ENCODE measurements at places on chromosomes 12 and 14. TPM values are rescaled to one million over a fixed set of nuclear protein-coding genes. Genes with fewer than 3 reads are reported as not detected.

DNA sequence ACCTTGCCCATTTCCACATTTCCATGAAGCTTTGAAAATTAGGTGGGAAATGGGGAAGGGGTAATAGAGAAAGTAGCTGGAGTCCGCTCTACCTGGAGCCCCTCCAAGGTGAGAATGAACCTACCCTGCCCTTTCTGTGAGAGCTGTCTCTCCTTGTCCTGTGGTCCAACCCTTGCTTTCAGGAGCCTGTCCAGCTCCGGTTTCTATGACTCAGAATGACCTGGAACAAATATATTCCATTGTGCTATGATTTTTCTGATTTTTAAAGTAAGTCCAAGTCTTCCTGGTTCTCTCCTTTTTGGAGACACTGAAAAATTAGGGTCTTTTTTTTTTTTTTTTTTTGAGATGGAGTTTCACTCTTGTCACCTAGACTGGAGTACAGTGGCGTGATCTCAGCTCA lies 89.1 kb upstream of the VASH1 start:
- no peak overlapping the region for H3K4me3 ChIP-seq
- H3K27ac ChIP-seq = no peak overlapping the region
- H3K27me3 ChIP-seq = peaks cover 4% of the 10 kb centered on the region
- no peaks in the 10 kb centered on the region for H3K36me3 ChIP-seq

- no peaks in the 10 kb centered on the region for H3K36me3 ChIP-seq
- H3K27ac ChIP-seq = no peak overlapping the region
- H3K4me3 ChIP-seq = no peak overlapping the region
- no peaks in the 10 kb centered on the region for H3K4me1 ChIP-seq
Observed at GRCh38 chr12:107164392-107164791, 71.0 kb upstream of the CRY1 start.

OAS1 gene
- not detected for total RNA-seq

GRCh38 chr12:89016970-89017778 lies 335.1 kb downstream of the DUSP6 start:
- H3K36me3 ChIP-seq = no peaks in the 10 kb centered on the region
- no peaks in the 10 kb centered on the region for H3K27me3 ChIP-seq
- H3K27ac ChIP-seq = no peak overlapping the region

Measured in K562 (cell line).